ENCODE measurements at places on chromosomes 4 and X. TPM values are rescaled to one million over a fixed set of nuclear protein-coding genes. Genes with fewer than 3 reads are reported as not detected.

DNA sequence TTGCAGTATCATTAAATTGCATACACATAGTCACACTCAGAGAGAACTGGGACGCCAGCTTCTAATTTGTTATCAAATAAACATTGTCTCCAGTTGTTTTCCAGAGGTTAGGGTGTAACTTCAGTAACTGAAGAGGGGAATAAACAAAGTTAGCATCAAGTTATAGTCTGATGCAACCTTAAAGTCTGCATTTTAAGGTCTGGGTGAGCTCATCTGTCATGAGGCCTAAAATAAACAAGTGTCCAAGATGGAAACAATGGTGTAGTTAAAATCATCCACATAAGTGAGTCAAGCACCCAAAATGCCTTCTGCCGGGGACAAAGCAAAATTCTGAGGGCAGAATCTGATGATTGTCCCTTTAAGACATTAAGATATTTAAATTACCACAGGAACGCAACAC lies 70.3 kb upstream of the EMCN start:
- no peak for DNase-seq

DNA sequence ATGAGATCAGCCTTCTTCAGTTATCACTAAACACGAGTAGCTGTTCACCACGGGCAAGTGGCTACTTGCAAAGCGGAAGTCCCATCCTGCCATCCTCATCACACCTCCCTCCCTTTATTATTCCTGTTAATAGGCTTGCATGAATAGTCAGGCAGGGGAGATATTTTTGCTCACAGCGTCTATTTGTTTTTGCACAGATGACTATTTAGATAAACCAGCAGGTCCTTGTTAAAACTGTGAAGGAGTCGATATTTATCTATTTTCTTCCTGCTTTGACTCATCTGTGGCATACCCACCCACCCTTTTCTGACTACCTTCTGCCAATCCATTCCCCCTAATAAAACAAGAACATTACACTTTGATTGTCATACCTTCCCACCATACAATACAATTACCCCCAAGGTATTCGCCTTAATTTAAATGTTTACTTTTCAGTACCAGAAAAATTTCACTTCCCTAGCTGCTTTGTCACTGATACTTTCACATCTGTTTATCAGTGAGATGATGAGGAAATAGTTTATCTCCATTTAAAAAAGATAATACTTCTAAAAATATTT lies 96.6 kb upstream of the BANK1 start:
- DNase-seq = no peak

DNA sequence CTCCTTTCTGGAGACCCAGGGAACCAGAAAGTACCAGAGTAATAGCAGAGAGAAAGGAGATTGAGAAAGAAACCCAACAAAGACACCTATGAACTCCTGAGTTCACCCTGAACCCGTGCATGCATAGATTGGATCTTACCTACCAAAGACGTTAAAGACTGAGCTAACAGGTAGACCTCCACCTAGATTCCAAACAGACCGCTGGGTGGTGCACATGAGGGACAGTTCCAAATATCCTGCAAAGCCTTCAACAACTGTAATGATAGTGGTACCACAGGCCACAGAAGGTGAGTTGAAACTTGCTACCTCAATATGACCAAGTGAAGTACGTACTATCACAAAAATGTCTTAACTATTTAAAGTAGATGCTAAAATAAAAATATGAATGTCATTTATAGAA lies 34.0 kb upstream of the NR0B1 start:
- DNase-seq = no peak

DNA sequence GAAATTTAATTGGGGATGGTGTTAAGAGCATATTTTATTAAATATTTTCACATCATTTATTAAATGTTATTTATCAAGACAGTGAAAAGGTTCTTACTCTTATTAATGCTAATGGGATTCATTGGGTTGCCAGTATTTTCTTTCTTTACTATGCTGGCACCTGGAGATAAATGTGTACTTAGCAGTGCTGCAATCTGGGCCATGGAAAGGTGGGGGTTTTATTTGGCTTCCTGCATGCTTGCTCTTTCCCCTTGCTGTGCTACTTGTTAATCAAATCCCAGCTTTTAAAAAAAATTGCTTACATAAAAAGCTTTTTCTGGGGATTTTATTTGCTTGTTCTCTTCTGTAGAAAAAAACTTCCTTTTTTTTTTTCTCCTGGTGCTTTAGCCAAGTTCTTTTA lies 48.3 kb downstream of the ZAR1 start:
- no peak for DNase-seq

KLHL13 gene
- 80.8 TPM for polyA plus RNA-seq

All from renal cortex interstitium (tissue), 15 donors.